Aorta (tissue), 5 donors: ENCODE measurements at places on chromosomes 13 and 19. TPM values are rescaled to one million over a fixed set of nuclear protein-coding genes. Genes with fewer than 3 reads are reported as not detected.

Gene VAV1
- total RNA-seq = 20.1 TPM

Gene NCCRP1
- total RNA-seq = not detected

- no peaks in the 10 kb centered on the region for H3K36me3 ChIP-seq
- no peaks in the 10 kb centered on the region for H3K4me1 ChIP-seq
- no peak overlapping the region for H3K27ac ChIP-seq
Measured at GRCh38 chr13:111906816-111907215, 160.1 kb upstream of the SOX1 start.

GRCh38 chr13:46367617-46368327, 19.3 kb downstream of the RUBCNL start:
- H3K36me3 ChIP-seq = no peaks in the 10 kb centered on the region
- peaks cover 3% of the 10 kb centered on the region for H3K4me1 ChIP-seq
- no peak overlapping the region for H3K27ac ChIP-seq
- no peak overlapping the region for H3K4me3 ChIP-seq
- H3K27me3 ChIP-seq = no peaks in the 10 kb centered on the region

DNA sequence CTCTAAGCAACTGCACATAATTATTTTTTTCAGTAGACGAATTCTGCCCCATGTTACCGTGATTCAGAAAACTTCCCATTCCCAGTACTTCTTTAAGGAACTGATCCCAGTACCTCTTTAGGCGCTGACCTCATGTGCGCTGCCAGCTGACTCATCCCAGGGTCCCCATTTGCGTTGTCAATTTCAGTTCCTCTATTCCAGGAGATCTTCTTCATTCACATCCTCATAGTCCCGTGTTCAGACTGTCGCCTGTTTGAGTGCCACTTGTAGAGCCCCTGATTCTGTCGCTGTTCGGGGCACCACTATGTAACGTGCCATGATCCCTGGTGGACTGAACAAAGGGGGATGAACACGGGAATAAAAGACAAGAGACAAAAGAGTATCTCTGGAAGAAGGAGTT, 16.4 kb downstream of the FPR3 start:
- H3K36me3 ChIP-seq = no peaks in the 10 kb centered on the region
- DNase-seq = peak; percentile 80
- no peaks in the 10 kb centered on the region for H3K4me1 ChIP-seq
- no peak overlapping the region for H3K27ac ChIP-seq
